NCI-H1694 treated with DMSO at 0.1 percent for 48 hours (cell line): ENCODE measurements at places on chromosomes 1 and 21.
A peak's percentile ranks its signal among the peaks of the same experiment; 100 is the strongest.

DNA sequence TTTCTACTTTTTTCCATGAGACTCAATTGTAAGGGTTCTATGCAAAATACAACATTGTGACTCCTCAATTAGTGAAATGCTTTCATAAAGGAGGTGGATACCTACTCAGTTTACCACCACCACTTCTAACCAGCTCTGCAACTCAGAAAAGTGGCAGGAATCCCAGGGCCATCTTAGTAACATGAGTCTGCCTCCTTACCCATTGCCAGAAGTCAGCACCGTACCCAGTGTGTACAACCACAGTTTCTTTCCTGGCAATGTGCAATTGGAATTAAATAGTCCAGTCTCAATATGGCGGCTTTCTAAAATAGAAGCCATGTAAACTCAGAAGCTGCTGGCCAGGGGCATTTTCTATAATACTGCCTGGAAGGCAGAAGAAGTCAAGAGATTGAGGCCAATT lies 32.1 kb downstream of the TESK2 start:
- no peak for DNase-seq

GRCh38 chr1:109488696-109489095 lies 5.0 kb downstream of the ATXN7L2 start:
- DNase-seq: no peak

- no peak for DNase-seq
These were observed 65.0 kb downstream of the SYT6 start for GRCh38 chr1:114088392-114089299.

GRCh38 chr1:116717318-116717717 lies 36.9 kb upstream of the CD2 start:
- no peak for DNase-seq

DNA sequence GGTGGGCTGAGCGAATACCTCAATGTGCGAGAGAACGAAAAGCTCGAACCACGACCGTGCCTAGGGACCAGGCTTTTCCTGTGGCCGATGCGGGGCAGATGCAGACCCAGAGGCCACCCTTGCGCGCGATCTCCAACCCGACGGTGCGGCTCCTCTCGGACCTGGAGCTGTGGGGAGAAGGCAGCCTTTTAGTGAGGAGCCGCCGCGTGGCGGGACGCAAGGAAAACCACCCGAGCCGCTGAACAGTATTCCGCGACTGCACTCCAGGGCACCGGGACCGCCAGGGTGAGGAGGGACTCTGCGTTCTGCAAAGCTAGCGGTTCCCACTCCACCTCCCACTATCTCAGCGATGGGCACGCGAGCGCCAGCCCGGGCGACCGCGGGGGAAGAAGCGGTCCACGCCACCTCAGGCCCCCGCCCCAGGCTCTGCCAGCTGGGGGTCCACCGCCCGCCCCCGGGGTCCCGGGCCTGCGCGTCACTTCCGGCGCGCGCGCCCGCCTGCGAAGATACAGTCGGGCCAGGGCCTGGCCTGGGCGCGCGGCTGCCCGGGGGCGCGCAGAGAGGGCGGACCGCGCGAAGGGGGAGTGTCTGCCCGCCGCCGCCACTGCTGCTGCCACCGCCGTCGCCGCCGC lies 66.5 kb upstream of the PRKACB start:
- peak; percentile 68 for DNase-seq

GRCh38 chr1:84253036-84253435 lies 48.5 kb upstream of the SAMD13 start:
- no peak for DNase-seq

DNA sequence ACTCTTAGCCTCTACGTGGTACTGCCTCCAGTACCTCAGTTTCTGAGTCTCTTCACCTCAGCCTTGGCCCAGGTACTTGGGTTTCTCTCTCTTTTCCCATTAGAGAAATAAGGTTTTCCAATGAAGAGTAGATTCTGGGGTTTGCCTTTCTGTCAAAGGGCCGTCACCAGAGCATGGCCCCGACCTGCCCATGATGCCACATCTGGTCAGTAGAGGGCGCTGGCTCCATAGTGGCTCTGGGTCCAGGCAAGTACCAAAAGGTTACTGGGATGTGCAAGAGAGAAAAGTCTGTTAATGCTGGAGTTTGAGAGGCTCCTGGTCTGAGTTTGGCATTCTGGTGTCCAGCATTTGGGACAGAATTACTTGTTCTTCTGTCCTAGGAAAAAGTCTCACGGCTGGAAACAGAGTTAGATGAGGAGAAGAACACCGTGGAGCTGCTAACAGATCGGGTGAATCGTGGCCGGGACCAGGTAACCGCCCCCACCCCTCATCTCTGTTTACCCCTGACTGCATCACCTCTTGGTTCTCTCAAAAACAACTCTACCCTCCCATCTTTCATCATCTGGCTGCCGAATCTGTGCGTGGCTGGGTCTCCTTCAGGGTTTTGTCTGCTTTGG lies 5.3 kb upstream of the TUFT1 start:
- peak; percentile 56 for DNase-seq

- peak; percentile 68 for DNase-seq
These were observed 64.6 kb upstream of the FMN2 start for GRCh38 chr1:240027059-240027462.

DNA sequence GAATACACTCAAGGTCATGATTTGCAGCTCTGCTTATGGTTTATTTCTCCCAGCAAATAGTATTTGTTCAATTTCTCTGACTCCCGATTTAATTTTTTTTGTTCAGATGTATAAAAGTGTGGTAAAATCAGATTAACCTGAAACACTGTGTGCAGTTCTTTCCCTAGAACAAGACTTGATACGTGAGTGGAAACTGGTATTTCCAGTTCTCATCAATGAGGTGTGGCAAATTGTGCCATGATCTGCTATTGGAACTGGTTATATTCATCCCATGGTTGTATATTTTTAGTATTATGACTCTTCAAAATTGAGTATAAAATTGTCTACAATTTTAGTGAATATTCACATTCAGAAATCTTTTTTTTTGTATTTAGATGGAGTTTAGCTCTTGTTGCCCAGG lies 76.8 kb upstream of the IVNS1ABP start:
- DNase-seq: no peak

- no peak for DNase-seq
These were observed 349.5 kb upstream of the VAMP3 start for GRCh38 chr1:7421471-7422075.

DNA sequence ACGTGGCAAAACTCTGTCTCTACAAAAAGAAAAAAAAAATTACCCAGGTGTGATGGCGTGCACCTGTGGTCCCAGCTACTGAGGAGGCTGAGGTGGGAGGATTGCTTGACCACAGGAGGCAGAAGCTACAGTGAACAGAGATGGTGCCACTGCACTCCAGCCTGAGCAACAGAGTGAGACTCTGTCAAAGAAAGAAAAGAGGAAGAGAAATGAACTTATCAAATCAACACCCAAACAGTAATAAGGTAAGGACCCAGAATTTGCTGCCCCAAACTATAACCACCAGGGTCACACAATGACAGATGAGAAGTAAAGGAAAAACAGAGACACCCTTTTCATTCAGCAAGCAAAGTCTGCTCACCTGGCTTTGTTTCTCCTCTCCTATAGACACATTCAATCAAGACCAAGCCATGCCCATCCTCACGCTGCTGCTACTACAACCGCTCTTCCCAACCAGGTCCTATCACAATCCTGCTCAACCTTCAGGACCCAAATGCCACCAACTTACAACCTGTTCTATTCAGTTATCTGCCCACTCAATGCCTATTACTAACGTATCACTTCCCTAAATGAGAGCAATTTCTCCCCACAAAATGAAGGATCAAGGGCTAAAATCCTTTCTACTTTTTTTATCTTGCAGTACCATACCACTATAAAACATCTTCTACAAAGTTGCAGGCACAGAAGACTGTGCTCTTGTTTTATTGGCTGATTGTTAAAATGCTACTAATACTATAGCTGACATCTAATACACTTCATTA lies 183.5 kb downstream of the RERE start:
- DNase-seq: no peak

- no peak for DNase-seq
These were observed 1.8 kb downstream of the ATP2B4 start for GRCh38 chr1:203628201-203629015.

DNA sequence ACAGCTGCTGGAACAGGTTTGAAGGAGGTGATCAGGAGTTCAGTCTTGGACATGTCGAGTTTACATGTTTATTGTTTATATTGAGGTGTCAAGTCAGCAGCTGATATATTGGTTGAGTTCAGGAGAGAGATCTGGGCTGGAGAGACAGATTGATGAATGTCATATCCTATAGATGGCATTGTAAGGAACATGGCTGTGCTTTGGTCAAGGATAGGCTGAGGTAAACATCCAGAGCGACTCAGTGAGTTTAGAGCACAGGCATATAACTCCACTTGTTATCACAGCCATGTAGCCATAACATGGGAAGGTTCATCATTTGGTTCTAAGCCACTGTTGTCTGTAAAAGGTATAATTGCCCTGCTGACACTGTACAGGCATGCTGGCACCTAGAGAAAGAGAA lies 5.5 kb upstream of the MYOCOS start:
- no peak for DNase-seq

DNA sequence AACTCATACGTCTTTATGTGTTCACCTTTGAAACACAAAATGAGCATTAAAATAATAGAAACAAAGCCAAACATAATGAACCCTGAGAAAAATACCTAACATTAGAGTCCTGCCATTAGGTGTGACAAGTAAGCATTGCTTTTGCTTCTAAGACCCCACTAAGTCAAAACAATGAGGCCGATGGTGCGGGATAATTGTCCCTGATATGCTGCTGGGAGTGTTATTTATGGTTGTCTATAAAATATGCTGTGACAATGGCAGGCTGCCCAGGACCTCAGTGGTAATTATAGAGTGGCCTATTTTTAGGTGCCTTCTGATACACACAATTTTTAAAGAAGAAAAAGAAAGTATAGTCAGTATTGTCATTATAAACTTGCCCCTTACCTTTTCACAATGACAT lies 1423.1 kb downstream of the AMY1C start:
- peak; percentile 47 for DNase-seq

DNA sequence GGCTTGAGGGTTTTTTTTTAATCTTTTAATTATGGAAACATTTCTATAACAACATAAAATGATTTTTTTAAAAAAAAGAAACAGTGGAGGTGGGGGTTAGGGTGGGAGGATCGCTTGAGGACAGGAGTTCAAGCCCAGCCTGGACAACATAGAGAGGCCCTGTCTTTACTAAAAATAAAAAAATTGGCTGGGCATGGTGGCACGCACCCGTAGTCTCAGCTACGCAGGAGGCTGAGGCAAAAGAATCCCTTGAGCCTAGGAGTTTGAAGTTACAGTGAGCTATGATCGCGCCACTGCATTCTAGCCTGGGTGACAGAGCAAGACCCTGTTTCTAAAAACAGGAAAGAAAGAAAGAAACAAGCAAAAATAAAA lies 32.2 kb upstream of the RNF11 start:
- no peak for DNase-seq

DNA sequence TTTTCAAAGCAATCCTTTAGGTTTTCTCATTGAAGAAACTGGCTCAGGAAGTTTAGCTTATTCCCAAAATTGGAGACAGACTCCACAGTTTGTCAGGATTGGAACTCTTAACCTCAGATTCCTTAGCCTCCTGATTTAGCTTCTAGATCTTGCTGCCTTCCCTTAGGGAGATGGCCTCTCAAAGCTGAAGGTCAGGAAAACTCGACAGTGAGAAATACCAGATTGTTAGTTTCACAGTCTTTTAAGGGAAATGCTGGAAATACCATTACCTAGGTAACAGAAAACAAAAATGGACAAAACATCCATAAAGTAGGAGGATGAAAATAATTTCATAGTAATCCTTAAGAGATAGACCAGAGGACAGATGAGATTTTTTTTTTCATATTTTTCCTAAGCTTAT lies 7.8 kb downstream of the RASAL2 start:
- DNase-seq: no peak

GRCh38 chr1:34268311-34268954 lies 91.7 kb downstream of the C1orf94 start:
- DNase-seq: no peak

GRCh38 chr1:56185493-56185892 lies 393.9 kb downstream of the PLPP3 start:
- no peak for DNase-seq

GRCh38 chr1:60848583-60849188 lies 233.7 kb upstream of the NFIA start:
- DNase-seq: peak; percentile 74

DNA sequence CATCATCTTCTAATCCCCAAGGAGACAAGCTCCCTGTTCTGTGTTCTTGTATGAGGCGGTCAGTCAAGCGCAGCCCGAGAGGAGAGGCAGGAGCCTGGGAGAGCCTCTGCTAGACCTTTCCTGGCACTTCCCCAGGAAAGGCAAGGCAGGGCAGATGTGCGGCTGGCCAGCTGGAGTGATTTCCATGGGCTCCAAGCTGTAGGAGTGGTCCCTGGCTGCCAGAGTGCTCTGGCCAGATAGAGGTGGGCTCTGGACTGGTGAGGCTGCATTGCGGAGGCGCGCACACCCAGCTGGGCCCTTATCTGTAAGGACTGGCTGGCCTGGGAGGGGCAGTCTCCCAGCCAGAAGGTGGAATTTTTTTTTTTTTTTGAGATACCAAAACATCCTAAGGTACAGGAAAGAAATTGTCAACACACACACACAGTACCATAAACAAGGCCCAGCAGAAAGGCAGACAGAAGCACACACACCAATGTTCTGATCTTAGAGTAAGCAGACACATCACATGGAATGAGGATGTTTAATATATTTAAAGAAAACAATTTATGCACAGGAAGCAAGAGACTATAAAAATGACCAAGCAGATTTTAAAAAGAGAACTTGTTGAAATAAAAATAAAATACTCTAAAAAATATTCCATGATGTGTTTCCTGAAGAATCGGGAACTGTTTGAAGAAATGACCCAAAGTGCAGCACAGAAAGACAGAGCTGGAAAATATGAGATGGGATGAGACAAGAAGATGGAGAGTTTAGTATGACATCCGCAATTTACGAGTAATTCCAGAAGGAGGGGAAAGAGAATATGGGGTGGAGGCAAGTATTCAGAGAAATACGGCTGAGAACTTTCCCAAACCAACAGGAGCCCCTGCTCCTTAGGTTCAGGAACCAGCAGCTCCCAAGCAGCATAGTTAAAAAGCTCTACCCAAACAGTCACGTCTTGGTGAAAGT lies 13.4 kb downstream of the IBA57 start:
- no peak for DNase-seq

DNA sequence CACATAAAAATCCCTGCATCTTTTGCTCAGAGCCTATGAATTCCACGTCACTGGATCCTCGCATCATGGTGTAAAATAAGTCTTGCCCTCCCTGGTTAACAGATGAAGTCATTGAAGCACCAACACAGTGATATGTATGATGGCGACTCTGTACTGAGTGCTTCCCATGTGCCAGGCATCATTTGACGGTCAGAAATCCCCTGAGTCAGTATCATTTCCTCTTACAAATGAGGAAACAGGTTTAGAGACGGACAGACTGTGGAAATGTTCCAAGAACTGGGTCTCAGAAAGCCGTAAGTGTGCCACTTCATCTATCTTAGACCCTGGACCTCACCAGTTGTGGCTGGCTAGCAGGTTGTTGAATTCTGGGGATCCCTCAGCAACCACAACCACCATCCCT lies 5.1 kb upstream of the OLFML2B start:
- peak; percentile 58 for DNase-seq

GRCh38 chr1:246020211-246020954 lies 486.7 kb downstream of the SMYD3 start:
- no peak for DNase-seq

GRCh38 chr1:177780096-177780700 lies 189.7 kb downstream of the SEC16B start:
- DNase-seq: peak; percentile 31

GRCh38 chr1:5681654-5682053 lies 310.6 kb downstream of the NPHP4 start:
- no peak for DNase-seq
